NCI-H1048 (cell line): ENCODE measurements at places on chromosomes 2 and 18.

GRCh38 chr18:35089382-35089781, 48.2 kb downstream of the MAPRE2 start:
- DNase-seq, result no peak

DNA sequence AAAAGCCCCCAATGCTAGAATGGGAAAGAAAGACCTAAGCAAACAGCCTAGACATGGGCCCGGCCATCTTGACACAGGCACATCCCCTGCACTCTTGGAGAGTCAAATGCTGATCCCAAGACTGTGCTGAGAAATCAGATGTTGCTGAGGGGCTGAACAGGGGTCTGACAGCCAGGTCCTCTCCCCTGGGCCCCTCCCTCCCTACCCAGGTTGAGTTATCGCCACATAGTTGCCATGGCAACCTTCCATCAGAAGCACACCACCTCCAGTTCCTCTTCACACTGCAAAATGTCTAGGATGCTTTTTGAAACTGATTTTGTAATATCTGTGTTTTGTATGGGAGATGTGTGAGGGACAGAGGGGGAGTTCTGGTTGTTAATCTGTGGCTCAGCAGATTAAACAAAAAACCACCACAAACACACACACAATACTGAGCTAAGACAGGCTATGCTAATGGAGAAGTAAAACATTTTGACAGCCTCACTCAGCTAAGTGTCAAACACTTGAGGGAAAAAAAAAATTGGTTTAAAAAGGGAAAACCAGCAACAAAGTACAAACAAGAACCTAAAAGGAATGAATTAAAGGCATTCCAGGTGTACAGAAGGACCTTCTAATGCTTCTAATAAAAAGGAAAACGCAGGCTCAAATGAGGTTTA, 88.2 kb downstream of the TMEM163 start:
- no peak for DNase-seq

DNA sequence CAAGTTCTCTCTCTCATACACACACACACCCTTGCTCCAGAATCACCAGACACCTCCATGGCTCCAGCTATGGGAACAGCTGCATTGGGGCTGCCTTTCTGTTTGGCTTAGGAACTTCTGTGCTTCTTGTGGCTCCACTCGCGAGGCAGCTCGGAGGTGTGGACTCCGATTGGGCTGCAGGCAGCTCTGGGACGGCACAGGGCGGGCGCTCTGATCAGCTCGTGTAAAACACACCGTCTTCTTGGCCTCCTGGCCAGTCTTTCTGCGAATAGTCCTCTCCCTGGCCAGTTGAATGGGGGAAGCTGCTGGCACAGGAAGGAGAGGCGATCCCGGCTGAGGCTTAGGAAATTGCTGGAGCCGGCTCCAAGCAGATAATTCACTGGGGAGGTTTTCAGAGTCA, 22.4 kb downstream of the FOSL2 start:
- DNase-seq, result no peak

DNA sequence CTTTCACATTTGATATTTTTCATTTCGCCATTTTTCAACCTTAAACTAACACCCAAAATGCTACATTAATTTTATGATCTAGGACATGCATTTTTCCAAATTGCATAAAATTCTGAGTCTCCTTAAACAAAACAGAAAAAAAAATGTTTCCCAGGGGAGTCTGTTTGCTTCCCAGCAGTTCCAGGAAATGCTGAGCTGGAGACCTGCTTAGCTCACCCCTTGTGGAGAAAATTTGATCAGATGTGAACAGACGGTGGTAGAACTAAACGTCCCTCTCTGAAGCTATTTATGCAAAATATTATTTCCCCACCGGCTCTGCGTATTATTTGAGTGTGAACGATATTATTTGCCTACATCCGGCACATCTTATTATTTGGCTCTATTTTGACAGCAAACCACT, 74.9 kb upstream of the AGAP1 start:
- no peak for DNase-seq

DNA sequence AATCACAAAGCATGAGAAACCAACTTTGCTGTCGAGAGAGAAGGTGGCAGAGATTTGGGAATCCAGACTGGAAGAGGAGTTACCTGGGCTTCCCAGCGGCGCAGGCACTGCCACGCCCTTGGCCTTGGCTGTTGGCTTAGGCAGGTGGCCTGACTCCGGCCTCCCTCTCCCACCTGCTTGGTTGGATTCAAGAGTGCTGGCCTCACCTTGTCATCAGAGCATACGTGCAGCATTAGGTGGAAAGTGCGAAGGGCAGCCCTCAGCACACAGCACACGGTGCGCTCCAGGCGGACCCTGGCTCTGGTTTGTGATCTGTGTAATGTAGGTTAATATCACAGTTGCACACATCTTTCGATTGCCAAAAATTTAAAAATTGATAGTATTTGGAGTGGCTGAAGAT, 19.2 kb upstream of the ASB1 start:
- DNase-seq, result no peak

- DNase-seq, result no peak
These were observed 37.5 kb upstream of the PTH2R start for GRCh38 chr2:208369091-208369490.

DNA sequence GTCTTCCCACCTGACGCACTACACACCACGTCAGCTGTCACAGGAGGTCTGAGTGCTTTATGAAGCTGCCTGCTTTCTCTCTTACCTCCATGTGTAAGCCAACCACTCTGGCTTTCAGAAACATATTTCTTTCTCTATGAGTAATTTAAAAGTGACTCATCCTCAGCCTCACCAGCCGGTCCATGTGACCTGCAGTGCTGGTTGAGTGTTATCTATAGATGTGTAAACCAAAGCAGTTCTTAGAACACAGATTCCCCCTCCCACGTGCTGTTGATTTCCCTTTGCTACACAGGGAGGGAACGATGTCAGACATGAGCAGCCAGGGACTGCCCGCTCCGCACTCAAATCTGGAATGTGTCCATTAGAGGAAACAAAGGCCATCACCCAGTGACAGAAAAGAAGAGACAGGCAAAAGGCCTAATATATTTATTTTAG, 157.8 kb downstream of the BCL2 start:
- DNase-seq, result no peak

DNA sequence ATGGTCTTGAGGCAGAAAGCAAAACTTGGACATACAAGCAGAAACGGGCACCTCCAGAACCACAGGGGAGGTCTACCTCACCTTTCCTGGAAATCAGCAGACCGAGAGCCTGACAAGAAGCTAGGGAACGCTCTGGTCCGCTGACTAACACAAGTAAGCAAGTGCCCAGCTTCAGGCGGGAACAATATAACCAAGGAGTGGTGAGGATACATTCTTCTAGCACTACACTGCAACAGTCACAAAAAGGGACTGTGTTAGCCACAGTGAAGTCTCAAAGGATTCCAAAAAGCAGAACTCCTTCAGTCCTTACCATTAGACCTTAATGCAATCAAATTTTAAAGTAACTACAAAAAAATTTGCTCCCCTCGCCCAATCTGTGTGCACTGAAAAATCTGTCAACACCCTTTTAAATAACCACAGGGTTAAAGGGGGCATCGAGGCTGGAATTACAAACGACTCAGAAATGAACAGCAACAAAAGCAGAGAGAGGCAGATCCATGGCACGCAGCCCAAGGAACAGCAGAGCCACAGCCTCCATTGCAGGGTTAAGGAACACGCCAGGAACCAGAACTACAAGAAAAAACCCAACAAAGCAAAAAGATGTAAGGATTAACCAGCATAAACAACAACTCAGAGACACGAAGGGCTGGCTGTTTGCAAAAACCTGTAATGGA, 7.1 kb downstream of the THAP4 start:
- no peak for DNase-seq

GRCh38 chr2:63765117-63765516, 76.6 kb upstream of the UGP2 start:
- DNase-seq, result no peak

DNA sequence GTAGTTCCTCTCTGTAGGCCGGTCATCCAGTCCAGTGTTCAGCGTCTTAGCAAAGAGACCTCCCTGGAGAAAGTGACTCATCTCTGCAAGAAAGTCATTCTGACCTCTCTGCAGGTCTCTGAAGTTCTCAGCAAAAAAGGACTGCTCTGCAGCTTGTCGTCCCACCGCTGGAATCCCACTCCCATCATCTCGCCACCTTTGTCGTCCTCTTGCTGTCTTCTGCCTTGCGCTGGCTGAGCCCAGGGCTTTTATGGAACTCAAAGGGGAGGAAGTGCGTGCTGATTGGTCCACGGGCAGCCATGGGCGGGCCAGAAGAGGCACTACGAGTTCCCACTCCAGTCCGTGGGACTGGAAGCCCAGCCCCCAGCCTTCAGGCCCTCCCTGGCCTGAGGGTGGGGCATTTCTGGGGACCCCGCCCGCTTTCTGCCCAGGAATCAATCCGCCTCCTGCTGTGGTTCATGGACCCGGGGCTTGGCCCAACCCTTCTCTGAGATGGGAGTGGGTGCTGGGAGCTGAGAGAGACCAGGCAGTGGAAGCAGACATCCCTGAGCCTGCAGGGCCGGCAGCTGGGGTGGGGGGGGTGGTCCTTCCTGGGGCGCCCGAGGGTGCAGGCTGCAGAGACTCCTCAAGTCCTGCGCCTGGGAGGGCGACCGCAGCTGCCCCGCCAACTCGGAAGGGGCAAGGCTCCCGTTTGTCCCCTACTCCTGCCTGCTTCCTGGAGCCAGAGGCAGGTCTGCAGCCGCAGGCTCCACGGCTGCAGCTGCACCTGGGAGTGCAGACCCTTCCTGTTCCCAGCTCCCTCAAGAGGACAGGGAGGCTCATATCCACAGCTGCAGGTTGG, 660.7 kb upstream of the RAB6C start:
- no peak for DNase-seq

- DNase-seq, result no peak
These were observed 8.4 kb downstream of the GBX2 start for GRCh38 chr2:236159778-236160170.

- no peak for DNase-seq
These were observed 390.0 kb downstream of the MEIS1 start for GRCh38 chr2:66824926-66825325.

GRCh38 chr2:190656301-190656700, 7.4 kb downstream of the NAB1 start:
- DNase-seq, result no peak

- DNase-seq, result no peak
These were observed 250.7 kb downstream of the VAPA start for GRCh38 chr18:10164271-10165071.

GRCh38 chr2:144504218-144504641, 15.7 kb downstream of the ZEB2 start:
- DNase-seq, result peak; percentile 13

GRCh38 chr18:59743566-59743965, 46.3 kb upstream of the CCBE1 start:
- DNase-seq, result no peak

GRCh38 chr18:617970-618504, 21.2 kb downstream of the CLUL1 start:
- DNase-seq, result no peak

- no peak for DNase-seq
These were observed 74.3 kb upstream of the CCDC150 start for GRCh38 chr2:196565106-196565765.

GRCh38 chr2:109269706-109270504, 140.9 kb downstream of the SH3RF3 start:
- DNase-seq, result no peak

DNA sequence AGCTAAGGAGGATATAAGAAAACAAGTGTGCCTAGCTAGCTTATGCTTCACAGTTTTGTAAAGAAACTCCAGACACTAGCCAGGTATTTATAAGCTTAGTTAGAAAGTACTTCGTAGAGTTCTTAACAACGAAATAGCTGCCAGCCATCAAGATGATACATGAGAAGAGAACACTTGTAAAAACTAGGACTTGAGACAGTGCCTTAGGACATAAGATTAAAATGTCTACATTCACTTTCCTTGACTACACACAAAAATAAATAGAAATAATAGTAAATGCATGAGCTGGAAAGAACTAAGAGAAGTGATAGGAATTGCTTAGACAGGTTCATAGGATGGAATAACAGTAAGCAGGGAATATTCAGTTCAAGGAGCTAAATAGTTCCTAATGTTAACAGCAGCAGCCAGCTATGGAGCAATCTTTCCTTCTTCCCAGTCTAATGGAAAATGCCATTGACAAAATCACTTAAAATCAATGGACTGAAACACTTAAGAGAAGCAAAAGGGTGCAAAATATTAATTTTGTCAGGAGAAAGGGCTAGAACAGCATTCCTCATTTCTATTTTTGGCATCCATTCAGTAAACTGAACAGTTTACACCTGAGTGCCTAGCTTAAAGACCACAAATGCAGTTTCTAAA, 186.6 kb downstream of the PDE11A start:
- DNase-seq, result no peak

DNA sequence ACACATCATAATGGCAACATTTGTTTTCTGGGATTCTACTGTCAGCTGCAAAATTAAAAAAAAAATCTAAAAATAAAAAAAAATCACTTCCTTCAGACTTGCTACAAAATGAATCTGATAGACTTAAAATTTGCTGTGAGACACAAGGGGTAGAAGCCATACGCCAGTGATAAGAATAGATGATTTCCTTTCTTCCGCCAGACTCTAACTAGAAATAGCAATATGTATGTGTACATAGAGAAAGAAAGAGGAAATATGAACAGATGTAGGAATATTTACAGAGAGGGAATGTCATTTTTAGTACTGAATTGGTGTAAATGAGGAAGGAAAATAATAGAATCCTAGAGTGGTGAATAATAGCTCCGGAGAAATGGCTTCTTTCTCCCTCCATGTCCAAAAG, 574.2 kb downstream of the DCC start:
- DNase-seq, result no peak

- no peak for DNase-seq
These were observed 143.7 kb downstream of the MC4R start for GRCh38 chr18:60228609-60229595.

- no peak for DNase-seq
These were observed 170.2 kb upstream of the SMAD2 start for GRCh38 chr18:48100651-48101165.

DNA sequence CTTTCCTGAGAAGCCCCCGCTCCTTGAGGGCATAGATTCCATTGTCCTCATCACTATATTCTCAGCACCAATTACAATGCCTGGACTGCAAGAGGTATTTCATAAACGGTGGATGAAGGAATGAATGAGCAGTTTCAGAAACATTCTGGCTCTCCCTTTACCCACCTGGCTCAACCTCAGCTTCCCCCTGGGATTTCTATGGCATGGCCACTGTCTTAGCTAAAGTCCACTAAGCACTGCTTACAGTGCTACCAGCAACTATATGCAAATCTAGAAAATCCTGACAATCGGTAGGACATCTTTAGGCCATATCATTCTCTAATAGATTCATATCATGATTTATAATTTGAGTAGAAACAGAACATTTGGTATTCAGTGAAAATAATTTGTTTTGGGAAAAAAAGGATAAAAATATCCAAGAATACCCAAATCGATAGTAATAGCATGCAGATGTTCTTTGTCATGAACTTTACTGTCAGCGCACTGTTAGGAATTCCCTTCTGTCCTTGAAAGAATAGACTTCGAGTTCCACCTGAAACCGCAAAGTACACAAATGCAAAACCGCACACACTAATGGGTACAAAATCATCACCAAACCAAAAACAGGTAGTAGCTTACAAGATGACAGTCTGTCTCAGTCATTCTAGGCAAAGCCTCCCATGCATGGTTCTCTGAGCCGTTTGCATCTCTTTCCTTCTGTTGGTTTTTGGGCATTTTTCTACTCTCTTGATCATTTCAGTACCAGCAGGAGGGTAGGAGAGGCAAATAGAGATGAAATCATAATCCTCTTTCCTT, 303.6 kb upstream of the ID2 start:
- no peak for DNase-seq

- DNase-seq, result no peak
These were observed 54.3 kb upstream of the TSPYL6 start for GRCh38 chr2:54310311-54310710.
